ENCODE measurements at places on chromosomes 2 and 18.

DNA sequence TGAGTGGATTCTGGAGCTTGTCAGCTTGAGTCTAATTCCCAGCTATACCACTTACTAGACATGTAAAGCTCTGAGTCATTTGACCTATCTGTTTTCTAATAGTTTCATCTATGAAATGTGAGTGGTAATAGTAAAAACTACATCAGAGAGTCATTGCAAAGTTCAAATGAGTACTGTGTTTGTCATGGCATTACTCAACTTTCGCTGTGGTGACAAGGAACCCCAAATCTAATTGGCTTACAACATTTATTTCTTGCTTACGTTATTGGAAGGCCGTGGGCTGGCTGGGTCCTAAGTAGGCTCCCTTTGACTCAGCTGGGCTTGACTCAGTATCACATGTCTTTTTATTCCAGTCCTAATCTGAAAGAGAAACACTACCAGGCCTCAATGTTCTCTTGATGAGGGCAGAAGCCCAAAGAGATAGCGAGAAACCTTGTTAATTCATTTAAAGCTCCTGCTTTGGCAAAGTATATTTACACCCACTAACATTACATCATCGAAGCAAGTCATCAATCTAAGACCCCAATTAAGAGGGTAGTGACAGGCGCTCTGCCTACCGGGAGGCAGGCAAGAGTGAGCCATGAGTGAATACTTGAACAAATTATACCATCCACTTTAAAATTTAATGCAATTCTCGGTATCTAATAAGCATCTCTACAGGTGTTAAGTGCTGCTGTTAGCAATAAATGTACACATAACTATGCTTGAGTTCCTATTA lies 431.8 kb upstream of the SPHKAP start:
- DNase-seq = peak; percentile 33

DNA sequence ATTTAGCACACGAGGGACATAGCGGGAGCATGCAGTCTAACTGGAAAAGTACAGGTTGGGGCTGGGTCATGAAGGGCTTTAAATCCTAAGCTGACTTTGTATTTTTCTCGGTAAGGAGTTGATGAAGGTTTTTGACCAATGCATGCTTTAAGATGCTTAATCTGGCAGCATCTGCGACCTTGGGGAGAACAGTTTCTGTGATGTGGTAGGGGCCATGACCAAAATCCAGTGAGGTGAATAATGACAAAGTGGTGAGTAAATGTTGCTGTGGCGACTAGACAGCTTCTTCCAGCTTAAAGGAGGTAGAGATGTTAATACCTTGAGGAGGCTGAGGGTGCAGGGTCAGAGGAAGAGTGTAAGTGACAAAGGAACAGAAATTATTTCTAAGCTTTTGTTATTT lies 174.6 kb upstream of the ALPP start:
- no peak for DNase-seq

DNA sequence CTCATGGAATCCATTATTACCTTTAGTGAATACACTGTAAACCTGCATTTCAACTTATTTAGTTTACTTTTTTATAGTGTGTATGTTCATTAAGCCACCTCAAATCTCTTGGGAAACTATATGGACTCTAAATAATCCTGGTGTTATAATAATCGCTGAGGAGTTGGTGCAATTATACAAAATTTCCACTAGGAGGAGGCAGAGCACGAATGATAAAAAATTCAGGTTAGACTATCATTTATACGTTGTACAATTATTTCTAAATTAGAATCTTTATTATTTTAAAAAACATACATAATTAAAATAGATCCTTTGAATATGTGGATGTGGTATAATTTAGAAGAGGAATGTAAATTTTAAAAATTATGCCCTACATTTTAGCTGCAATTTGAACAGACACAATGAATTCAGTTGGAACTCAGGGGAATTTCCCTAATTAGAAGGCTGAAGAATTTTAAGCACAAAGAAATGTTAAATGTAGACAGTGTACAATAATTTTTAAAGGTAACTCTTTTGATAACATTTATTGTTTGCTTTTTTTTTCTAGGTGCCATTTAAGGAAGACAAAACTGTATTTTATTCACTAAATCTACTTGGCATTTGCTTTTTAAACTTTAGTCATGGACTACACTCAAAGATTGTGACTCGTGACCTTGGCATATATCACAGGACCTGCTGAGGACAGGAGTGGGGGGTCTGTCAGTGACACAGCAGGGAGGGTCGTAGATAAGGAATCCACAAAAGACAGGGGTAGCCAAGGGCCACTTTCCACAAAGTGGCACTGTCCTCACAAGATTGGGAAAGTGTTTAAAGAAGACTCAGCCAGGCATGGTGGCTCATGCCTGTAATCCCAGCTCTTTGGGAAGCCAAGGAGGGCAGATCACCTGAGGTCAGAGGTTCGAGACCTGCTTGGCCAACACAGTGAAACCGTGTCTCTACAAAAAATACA lies 45.5 kb downstream of the RAB12 start:
- peak; percentile 28 for DNase-seq

- DNase-seq = no peak
These were observed 11.0 kb upstream of the GAREM2 start for GRCh38 chr2:26161926-26162325.

DNA sequence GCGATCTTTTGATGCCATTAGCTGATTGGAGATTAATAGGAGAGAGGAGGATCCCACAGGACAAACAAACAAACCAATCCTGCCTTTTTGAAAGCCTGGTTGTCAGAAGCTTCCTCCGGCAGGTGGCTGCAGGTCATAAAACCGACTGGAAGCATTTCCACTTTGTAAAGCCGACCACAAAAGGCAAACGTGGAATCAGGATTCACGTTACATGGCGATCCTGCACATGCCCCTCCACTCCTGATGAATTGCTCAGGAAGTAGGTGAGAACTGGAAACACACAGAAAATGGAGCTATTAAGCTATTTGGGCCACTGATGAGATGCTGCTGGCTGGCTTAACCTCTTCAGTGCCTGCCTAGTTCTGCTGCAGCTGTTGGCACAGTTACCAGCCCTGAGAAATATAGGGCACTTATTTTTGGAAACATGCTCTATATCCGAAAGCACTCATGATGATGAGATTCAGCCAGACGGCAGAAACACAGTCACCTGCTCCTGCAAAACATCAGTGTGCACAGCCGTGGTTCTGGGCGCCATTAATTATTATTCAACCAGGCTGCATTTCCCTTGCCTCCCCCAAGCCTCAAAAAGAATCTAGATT lies 110.3 kb upstream of the ST6GAL2 start:
- no peak for DNase-seq

GRCh38 chr2:42249284-42249683 lies 80.1 kb downstream of the EML4 start:
- no peak for DNase-seq

DNA sequence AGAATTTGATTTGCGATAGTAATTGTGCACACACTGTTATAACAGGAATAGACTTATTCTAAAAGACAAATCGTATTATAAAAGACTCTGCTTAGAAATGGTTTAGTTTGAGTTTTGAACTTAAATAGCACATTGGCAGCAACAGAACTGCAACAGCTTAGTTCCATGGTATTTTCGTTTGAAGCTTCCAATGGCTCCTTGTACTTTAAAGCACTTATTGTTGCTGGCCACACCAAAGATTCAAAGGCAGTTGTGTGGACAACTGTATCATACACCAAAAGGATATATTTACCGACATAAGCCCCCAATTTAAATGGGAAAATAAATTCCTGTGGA lies 627 bp downstream of the WIPF1 start:
- no peak for DNase-seq

GRCh38 chr2:69641471-69641870 lies 2.1 kb downstream of the AAK1 start:
- DNase-seq = no peak

DNA sequence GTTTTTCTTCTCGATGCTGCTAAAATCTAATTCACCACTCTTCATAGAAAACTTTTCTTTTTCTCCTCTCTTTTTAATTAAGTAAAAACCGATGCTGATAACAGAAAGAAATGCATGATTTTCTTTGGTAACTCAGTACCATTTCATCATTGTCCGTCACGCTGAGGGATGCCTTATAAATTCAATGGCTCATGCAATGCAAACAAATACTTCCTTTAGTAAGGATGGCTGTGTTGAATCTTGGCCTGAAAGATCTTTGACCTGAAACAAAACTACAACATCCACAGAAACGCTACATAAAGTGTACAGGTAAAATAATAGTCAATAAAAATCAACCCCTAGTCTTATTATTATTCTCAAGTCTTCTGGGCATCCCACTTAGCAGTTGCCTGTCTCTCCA lies 261.4 kb downstream of the SLC8A1 start:
- no peak for DNase-seq

DNA sequence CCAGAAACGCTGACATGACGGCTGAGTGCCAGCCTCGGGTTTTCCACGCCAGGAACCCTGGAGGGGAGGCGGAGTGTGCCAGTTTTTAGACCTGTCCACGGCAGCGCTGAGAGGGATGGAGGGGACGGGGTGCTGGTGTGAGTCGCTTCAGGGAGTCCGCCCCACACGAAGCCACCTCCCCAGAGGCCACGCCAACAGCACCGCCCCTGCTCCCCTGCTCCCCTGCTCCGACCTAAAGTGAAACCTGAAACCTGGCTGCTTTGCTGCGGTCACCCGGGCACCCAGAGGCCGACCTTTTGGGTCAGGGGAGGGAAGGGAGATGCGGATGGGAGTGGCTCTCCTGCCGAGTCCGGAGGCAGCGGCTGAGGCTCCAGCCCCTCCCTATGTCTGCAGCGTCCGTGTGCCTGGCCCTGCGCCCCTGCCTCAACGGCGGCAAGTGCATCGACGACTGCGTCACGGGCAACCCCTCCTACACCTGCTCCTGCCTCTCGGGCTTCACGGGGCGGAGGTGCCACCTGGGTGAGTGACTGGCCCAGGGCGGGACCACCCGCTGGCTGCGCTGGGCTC lies 38.1 kb downstream of the SNED1 start:
- DNase-seq = peak; percentile 75

- DNase-seq = no peak
These were observed 1.8 kb downstream of the AFF3 start for GRCh38 chr2:100140582-100140981.

DNA sequence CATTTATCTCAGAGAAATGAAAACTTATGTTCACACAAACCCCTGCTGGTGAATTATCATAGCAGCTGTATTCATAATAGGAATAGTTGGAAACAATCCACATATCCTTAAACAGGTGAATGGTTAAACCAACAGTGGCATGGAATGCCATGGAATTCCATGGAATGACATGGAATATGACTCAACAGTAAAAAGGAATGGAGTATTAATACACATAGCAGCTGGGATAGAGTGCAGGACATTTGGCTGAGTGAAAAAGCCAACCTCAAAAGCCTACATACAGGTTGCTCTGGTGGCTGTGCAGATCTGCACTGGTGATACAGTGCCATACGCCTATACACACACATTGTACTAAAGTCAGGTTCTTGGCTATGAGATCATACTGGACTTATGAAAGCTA lies 69.5 kb downstream of the FAM168B start:
- DNase-seq = no peak

DNA sequence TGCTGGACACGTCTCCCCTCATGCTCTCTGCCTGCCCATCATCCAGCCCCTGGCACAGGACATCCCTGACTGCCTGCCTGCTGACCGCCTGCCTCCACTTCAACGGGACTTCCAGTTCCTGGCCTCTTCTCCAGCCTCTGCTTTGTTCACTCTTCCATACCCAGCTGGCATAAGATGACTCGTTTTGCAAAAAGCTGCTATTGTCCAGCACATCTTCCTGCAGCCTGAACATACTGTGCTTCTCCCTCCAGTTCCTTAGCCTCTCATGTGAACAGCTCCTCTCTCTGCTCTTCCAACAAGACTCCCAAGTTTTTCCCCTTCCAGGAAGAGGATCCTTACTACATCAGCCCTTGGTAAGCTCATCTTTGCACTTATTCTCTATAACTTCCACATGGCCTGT lies 62.4 kb upstream of the SKOR2 start:
- peak; percentile 12 for DNase-seq

- DNase-seq = no peak
These were observed 67.7 kb downstream of the NCK2 start for GRCh38 chr2:105812180-105813044.

DNA sequence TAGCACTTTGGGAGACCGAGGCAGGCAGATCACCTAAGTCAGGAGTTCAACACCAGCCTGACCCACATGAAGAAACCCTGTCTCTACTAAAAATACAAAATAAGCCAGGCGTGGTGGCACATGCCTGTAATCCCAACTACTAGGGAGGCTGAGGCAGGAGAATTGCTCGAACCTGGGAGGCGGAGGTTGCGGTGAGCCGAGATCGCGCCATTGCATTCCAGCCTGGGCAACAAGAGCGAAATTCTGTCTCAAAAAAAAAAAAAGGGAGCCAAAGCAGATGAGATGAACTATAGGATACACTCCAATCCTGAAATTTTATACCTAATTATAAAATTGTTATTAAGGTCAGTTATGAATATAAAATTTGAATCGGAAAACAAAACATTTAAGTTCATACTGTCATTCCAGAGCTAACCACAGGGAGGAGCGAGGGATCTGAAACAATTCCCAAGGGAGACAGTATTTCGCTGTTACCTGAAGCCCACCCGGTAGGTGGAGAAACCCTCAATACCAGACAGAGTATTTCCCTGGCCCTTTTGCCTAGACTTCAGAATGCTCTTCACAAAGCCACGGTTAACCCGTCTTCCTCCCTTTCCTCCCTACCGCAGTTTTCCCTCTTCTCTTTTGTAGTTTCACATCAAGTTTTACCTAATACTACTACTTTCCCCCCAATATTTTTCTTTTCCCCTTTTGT lies 1.4 kb downstream of the PPM1G start:
- DNase-seq = no peak

DNA sequence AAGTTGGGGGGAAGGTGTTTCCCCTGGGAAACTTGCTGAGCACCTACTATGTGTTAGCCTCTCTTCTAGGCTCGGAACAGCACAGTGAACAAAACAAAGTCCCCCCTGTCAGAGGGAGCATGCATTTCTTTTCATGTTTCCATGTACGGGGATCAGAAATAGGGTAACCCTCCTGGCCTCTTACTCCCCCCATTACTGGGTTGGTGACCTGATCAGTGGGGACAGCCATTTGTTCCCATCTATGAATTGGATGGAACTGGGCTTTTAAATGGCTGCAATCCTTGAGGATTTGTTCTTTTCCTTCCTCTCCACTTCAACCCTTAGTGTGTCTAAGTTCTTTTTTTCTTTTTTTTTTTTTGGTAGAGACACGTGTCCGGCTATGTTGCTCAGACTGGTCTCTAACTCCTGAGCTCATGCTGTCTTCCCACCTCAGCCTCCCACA lies 13.7 kb downstream of the NCL start:
- DNase-seq = no peak
